ENCODE measurements at places on chromosomes 16 and 17. TPM values are rescaled to one million over a fixed set of nuclear protein-coding genes. Genes with fewer than 3 reads are reported as not detected.

The RNF135 gene
- total RNA-seq: 9.0 TPM

The IL4R gene
- total RNA-seq: 268 TPM

The FSCN2 gene
- 0.50 TPM for total RNA-seq

The SPNS3 gene
- total RNA-seq: 14.1 TPM

The CIBAR2 gene
- total RNA-seq: not detected

The ZC3H18 gene
- total RNA-seq: 75.9 TPM

The ALDH3A1 gene
- total RNA-seq: not detected

The CDRT15L2 gene
- total RNA-seq: not detected

The NUPR1 gene
- not detected for total RNA-seq

The HSD17B1 gene
- 0.76 TPM for total RNA-seq

The PERCC1 gene
- total RNA-seq: not detected

The NRN1L gene
- total RNA-seq: 0.76 TPM

The NEUROD2 gene
- total RNA-seq: not detected

The EPOP gene
- 10.2 TPM for total RNA-seq

The SPAG5 gene
- total RNA-seq: 125 TPM

The SOX15 gene
- total RNA-seq: 0.40 TPM
